ENCODE measurements at places on chromosomes 5 and 9.

- no peaks in the 10 kb centered on the region for H3K4me1 ChIP-seq
- H3K27ac ChIP-seq, result no peak overlapping the region
- no peak overlapping the region for H3K4me3 ChIP-seq
- no peak for DNase-seq
These were observed 114.1 kb downstream of the BRINP1 start for GRCh38 chr9:119255116-119255515.

DNA sequence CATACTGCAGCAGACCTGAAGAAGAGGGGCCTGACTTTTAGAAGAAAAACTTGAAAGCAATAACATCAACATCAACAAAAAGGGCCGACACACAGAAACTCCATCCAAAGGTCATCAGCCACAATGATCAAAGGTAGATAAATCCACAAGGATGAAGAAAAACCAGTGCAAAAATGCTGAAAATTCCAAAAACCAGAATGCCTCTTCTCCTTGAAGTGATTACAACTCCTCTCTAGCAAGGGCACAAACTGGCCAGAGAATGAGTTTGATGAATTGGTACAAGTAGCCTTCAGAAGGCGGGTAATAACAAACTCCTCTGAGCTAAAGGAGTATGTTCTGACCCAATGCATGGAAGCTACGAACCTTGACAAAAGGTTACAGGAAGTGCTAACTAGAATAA lies 186.2 kb upstream of the RAI14 start:
- no peaks in the 10 kb centered on the region for H3K36me3 ChIP-seq
- H3K4me1 ChIP-seq, result no peaks in the 10 kb centered on the region
- H3K4me3 ChIP-seq, result no peak overlapping the region

DNA sequence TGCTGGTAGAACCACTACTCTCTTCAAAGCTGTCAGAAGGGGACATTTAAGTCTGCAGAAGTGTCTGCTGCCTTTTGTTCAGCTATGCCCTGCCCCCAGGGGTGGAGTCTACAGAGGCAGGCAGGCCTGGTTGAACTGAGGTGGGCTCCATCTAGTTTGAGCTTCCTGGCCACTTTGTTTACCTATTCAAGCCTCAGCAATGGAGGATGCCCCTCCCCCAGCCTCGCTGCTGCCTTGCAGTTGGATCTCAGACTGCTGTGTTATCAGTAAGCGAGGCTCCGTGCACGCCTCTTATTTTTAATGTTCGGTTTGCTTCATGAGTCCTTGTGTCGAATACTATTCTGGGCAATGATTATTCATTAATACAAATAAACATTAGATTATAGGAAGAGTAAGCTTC lies 3.1 kb upstream of the SLC27A6 start:
- DNase-seq, result no peak
- no peak overlapping the region for H3K27ac ChIP-seq
- H3K4me1 ChIP-seq, result no peaks in the 10 kb centered on the region
- peaks cover 3% of the 10 kb centered on the region for H3K27me3 ChIP-seq
- no peaks in the 10 kb centered on the region for H3K36me3 ChIP-seq

GRCh38 chr5:15887093-15887492 lies 292.5 kb downstream of the MARCHF11 start:
- DNase-seq, result no peak
- no peak overlapping the region for H3K4me3 ChIP-seq
- H3K27me3 ChIP-seq, result no peaks in the 10 kb centered on the region
- H3K36me3 ChIP-seq, result no peaks in the 10 kb centered on the region

DNA sequence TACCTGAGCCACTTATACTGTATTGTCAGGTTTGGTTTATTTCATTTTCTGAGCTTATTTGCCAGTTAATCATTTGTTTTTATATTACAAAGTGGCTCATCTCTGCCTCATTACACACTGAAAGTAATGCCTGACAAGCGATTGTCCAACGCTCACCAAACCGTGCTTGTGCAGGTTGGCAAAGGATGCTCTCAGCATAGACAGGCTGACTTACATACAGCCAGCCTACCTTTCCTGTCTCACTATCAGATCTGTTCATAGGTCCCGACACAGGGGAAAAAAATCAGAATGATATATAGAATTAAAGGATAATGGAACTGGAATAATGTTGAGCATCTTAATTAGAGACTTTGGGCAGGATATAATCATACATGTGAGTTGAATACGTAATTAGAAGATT lies 739.7 kb upstream of the RIOK2 start:
- DNase-seq, result no peak
- no peak overlapping the region for H3K4me3 ChIP-seq
- no peak overlapping the region for H3K27ac ChIP-seq
- no peaks in the 10 kb centered on the region for H3K4me1 ChIP-seq
